ENCODE measurements at places on chromosomes 5 and 9. TPM values are rescaled to one million over a fixed set of nuclear protein-coding genes. Genes with fewer than 3 reads are reported as not detected.

LCN2 gene
- 1.00 TPM for total RNA-seq

TMEM174 gene
- total RNA-seq: not detected

HTR1A gene
- not detected for total RNA-seq

DNA sequence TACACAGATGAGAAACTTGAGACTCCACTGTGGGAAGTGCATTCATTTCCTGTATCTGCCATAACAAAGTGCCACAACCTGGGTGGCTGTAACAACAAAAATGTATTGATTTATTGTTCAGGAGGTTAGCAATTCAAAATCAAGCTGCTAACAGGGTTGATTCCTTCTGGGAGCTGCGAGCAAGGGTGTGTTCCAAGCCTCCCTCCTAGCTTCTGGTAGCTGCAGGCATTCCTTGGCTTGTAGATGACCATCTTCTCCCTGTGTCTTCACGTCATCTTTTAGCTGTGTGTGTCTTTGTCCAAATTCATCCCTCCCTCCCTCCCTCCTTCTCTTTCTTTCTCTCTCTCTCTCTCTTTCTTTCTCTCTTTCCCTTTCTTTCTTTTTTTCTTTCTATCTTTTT lies 258.1 kb downstream of the MSX2 start:
- DNase-seq: no peak

TMEM171 gene
- 0.97 TPM for total RNA-seq

DNA sequence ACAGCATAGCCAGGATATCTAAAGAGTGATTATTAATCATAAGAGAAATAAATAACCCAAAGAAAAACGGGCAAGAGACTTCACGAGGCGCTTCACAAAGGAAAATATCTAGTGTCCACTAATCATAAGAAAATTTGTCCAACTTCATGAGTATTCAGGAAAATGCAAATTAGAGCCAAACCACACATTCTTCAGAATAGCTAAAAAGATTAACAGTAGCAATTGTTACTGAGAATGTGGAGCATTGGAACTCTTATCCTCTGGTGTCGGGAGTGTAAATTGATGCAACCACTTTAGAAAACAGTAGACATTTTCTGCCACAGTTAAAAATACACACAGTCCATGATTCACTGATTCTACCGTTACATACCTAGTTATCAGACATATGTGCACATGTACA lies 145.7 kb downstream of the CWC27 start:
- DNase-seq: no peak

CAMK2A gene
- total RNA-seq: 36.0 TPM

DNA sequence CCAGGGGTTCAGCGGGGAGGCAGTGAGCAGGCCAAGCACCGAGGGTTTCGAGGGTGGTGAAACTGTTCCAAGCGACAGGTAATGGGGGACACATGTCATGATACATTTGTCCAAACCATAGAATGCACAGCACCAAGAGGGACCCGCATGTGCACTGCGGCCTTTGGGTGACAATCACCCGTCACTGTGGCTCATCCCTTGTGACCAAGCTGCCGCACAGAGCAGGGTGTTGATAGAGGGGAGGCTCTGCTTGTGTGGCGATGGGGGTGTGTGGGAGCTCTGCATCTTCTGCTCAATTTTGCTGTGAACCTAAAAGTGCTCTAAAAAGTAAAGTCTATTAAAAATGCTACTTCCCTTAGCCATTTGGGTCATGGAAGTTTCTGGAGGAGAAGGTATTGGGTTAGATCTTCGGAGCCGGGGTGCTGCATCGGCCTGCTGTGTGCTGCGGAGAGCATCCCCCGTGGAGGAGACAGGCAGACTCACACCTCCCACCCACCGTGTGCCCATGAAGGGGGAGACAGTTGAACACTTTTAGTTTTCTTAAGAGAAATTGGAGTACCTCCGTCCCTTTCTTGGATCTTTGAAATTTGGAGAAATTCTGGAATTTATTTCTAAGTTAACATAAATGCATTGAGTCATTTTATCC lies 280.4 kb upstream of the IRX2 start:
- DNase-seq: no peak

PRDM12 gene
- total RNA-seq: not detected

DNA sequence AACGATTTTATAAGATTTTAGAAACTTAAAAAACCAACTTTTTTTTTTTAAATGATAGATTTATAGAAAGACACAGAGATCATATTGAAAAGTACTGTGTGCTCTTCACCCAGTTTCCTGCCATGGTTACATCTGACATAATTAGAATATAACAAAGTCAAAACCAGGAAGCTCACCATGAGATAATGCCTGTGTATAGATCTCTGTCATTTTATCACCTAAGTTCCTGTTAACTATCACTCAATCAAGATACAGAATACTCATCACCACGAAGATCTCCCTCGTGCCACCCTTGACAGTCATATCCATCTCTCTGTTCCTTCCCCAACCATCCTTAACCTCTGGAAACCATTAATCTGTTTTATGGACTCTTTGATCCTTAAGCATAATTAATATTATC lies 39.1 kb downstream of the POC5 start:
- no peak for DNase-seq

- DNase-seq: no peak
Measured at GRCh38 chr5:169599451-169599850, 15.9 kb downstream of the SPDL1 start.

ANKRD34B gene
- not detected for total RNA-seq

ZCCHC9 gene
- total RNA-seq: 13.1 TPM

MSX2 gene
- 0.95 TPM for total RNA-seq

GRCh38 chr9:16221366-16221765 lies 649.1 kb downstream of the BNC2 start:
- DNase-seq: no peak

- no peak for DNase-seq
Measured at GRCh38 chr9:89512382-89512781, 14.5 kb upstream of the SEMA4D start.

RPL7A gene
- total RNA-seq: 1,630 TPM

DNA sequence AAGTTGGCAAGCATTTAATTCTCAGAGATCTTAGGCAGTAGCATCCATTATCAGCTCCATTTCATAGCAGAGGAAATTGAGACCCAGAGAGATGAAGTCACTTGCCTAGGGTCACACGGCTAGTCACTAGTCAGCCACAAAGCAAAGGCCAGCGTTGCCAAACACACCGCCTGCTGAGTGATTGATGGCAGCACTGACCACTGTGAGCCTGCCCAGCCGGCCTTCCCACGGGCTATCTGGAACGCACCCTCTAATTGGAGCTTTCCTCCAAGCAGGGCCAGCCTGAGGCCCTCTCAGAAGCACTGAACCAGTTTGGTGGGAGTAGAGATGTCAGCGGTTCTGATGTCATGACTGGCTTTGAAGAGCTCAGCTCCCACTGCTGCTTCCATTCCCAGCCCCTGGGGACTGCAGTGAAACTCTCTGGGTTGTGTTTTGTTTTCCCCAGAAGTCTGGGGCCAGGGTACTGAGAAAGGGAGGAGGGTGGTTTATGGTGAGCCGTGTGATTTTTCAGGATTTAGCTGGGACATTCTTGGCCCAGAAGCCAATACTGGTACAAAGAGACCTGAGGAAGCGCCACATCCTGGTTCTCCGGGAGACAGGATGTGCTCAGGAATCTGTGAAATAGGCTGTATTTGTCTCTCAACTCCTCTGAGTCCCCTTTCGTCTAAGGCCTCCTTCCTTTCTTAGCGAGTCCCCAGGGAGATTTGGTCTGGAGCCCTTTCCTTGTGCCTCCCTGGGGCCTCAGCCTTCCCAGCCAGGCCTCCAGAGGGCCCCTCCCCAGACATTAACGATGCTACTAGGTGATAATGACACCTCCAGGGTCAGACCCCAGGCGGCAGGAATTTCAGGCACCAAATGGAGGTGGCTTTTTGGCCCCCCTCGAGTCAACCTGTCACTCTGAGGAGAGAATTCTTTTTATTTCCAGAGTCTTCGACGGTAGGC lies 44.5 kb downstream of the SPRY4 start:
- peak; percentile 27 for DNase-seq

DNA sequence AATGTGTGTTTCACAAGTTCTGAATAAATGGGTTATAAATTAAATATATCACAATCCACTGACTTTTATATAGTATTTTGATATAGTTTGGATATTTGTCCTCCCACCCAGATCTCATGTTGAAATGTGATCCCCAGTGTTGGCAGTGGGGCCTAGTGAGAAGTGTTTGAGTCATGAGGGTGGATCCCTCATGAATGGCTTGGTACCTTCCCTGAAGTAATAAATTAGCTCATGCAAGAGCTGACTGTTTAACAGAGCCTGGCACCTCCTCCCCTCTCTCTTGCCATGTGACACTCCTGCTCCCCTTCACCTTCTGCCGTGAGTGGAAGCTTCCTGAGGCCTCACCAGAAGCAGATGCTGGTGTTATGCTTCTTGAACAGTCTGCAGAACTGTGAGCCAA lies 127.9 kb upstream of the PALM2AKAP2 start:
- DNase-seq: no peak

ELP1 gene
- total RNA-seq: 9.4 TPM

CD14 gene
- 22.9 TPM for total RNA-seq

- no peak for DNase-seq
Measured at GRCh38 chr9:87534957-87535356, 37.3 kb downstream of the DAPK1 start.

DNA sequence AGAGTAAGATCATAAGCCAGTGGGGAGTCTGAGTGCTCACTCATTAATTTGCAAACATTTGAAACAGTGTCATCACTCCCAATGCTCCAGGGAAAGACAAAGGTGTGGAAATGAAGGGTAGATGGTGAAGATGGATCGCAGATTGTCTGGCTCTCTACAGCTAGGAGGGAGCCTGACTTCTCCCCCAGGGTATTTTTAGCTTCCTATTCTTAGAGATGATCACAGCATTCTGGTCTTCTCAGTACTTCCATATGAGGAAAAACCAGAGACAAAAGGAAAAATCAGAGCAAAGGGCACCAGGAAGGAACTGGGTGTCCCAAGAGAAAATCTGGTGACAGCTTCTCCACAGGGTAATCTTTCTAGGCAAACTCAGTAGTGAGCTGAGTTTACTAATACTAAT lies 401.9 kb upstream of the GRIA1 start:
- no peak for DNase-seq

TRUB2 gene
- 12.3 TPM for total RNA-seq

TXNDC8 gene
- total RNA-seq: not detected

DNA sequence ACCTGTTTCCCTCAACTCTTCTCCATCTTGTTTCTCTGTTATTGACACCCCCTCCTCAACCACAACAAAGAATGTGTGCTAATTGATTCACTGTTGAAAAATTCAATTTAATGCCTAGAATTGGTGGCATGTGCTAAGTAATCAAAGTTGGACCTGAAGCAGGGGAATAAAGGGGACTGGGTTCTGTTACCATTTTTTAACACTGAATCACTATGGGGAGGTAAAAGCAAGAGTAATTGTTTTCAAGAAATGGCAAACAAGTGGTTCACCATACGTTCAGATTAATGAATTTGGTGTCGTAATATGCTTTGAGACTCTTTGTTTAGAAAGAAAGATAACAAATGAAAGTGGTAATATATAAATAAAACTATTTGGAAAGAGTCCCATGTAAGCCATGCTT lies 17.0 kb upstream of the SSBP2 start:
- no peak for DNase-seq

All from gastrocnemius medialis (tissue), 4 donors.